ENCODE measurements at places on chromosomes 16 and 17.

DNA sequence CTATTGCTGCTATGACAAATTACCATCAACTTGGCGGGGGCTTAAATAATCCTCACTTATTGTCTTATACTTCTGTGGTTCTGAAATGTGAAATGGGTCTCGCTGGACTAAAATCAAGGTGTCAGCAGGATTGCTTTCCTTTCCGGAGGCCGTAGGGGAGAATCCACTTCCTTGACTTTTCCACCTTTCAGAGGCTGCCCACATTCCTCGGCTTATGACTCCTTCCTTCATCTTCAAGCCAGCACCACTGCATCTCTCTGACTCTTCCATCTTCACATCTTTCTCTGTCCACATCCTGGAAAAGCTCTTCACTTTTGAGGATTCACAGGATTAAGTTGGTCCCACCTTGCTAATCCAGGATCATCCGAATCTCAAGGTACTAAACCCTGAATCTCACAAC, 217.8 kb downstream of the GRIN2A start:
- DNase-seq, result no peak

GRCh38 chr16:314795-315299, 31.9 kb downstream of the PDIA2 start:
- DNase-seq, result no peak

- no peak for DNase-seq
These were observed 77.3 kb downstream of the RPTOR start for GRCh38 chr17:80621997-80622357.

- DNase-seq, result no peak
These were observed 66.4 kb downstream of the NDEL1 start for GRCh38 chr17:8502126-8502525.

GRCh38 chr16:3187798-3188674, at the start of gene OR1F1:
OR1F1 (plus strand) TSS chr16:3188204.
- DNase-seq, result peak; percentile 80

- no peak for DNase-seq
These were observed 4.8 kb downstream of the IGFALS start for GRCh38 chr16:1788708-1789100.
